ENCODE measurements at places on chromosomes 2 and 18. TPM values are rescaled to one million over a fixed set of nuclear protein-coding genes. Genes with fewer than 3 reads are reported as not detected.

- H3K36me3 ChIP-seq: no peaks in the 10 kb centered on the region
- DNase-seq: no peak
Observed at GRCh38 chr2:96427917-96428316, 77.2 kb downstream of the NEURL3 start.

DNA sequence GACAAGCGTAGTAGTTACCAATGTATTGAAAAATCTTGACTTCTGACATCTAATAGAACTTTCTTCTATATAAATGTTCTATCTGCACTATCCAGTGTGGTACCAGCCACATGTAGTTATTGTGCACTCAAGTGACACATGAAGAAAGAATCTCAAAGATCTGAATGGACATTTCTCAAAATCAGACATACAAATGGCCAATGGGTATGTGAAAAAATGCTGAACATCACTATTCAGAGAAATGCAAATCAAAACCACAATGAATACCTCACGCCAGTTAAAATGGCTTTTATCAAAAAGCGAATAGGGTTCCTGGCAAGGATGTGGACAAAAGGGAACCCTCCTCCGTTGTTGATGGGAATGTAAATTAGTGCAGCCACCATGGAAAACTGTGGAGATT lies 37.5 kb upstream of the SMCHD1 start:
- no peak for DNase-seq
- H3K27ac ChIP-seq: no peak overlapping the region
- H3K36me3 ChIP-seq: no peaks in the 10 kb centered on the region
- no peak overlapping the region for H3K4me3 ChIP-seq

MYO1B gene
- 16.3 TPM for total RNA-seq

GRCh38 chr18:5771343-5771742 lies 124.0 kb downstream of the TMEM200C start:
- no peak for DNase-seq
- no peak overlapping the region for H3K27ac ChIP-seq
- no peaks in the 10 kb centered on the region for H3K4me1 ChIP-seq
- no peak overlapping the region for H3K4me3 ChIP-seq
- no peaks in the 10 kb centered on the region for H3K36me3 ChIP-seq

- no peak overlapping the region for H3K4me3 ChIP-seq
- H3K27me3 ChIP-seq: no peaks in the 10 kb centered on the region
- H3K36me3 ChIP-seq: no peaks in the 10 kb centered on the region
- no peak overlapping the region for H3K27ac ChIP-seq
Observed at GRCh38 chr18:27763936-27764335, 413.0 kb downstream of the CDH2 start.

DNA sequence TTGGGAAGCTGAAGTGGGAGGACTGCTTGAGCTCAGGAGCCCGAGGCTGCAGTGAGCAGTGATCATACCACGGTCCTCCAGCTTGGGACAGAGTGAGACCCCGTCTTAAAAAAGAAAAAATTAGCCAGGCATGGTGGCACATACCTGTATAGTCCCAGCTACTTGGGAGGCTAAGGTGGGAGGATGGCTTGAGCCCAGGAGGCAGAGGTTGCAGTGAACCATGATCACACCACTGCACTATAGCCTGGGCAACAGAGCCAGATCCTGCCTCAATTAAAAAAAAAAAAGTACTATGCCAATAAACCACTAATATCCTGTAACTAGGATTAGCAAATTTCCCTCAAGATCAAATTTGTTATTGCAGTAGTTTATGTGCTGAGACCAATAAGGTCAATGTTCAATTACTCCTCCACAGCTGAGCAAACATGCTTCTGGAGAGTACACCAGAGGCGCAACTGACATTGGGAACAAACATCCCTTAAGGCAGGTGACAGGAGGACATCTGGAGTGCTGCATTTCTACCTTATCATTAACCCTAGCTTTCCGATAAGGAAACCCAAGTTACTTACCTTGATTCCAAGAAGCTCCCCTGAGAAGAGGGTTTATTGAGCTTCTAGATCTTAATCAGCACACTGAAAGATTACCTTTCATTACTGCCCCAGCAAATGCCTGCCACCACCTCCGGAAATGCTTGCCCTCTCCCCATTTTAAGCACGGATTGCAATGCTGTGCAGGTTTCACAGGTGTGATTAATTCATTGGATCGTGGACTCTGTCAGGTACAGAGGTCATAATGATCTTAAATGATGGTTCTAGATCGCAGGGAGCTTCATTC lies 26.2 kb downstream of the MGAT4A start:
- no peak for DNase-seq
- H3K27ac ChIP-seq: no peak overlapping the region
- H3K27me3 ChIP-seq: no peaks in the 10 kb centered on the region
- H3K4me3 ChIP-seq: no peak overlapping the region

DNA sequence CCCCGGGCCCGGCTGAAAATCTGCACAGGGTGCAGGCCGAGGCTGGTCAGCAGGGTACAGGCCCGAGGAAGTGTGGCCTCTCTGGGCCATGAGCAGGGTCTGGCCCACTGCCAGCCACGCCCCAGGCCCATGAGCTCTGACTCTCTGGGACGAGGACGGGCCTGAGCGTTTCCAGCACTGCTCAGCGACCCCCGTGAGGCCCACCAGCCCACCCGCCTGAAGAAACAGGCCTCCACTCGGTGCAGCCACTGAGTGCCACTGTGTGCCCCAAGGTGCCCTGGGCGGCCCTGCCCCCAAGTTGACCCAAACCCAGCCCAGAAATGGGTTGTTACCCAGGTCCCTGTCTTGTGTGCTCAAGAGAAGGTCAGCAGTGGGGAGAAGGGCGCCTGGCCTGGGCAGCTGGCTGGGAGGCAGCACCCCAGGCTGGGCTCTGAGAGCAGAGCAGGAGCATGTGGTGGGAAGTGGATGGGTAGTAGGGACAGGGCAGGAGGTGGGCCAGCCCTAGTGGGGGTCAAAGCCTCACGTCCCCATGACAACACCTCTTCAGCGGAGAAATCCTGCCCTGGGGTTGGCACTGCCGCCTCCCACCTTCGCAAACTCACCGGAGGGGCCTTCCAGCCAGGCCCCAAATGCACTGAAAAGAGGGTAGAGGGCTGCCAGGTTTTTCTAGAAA lies 2.1 kb upstream of the SNED1 start:
- H3K27ac ChIP-seq: no peak overlapping the region
- H3K27me3 ChIP-seq: no peaks in the 10 kb centered on the region
- peaks cover 26% of the 10 kb centered on the region for H3K4me1 ChIP-seq
- peak; percentile 63 for DNase-seq
- no peak overlapping the region for H3K4me3 ChIP-seq

IL36A gene
- total RNA-seq: not detected

CYB5A gene
- total RNA-seq: 319 TPM

DNA sequence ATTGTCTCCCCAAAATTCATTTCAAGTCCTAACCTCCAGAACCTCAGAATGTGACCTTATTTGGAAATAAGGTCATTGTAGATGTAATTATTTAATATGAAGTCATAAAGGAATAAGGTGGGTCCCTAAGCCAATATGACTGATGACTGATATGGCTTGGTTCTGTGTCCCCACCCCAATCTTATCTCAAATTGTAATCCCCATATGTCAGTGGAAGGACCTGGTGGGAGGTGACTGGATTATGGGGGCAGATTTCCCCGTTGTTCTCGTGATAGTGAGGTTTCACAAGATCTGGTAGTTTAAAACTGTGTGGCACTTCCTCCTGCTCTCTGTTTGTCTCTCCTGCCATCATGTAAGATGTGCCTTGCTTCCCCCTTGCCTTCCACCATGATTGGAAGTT lies 43.0 kb upstream of the BCL11A start:
- no peaks in the 10 kb centered on the region for H3K27me3 ChIP-seq
- no peaks in the 10 kb centered on the region for H3K4me1 ChIP-seq
- no peak for DNase-seq

GRCh38 chr18:6743999-6744398 lies 14.5 kb downstream of the ARHGAP28 start:
- H3K27me3 ChIP-seq: no peaks in the 10 kb centered on the region
- H3K27ac ChIP-seq: no peak overlapping the region
- H3K36me3 ChIP-seq: no peaks in the 10 kb centered on the region

CRYBA2 gene
- total RNA-seq: not detected

DNA sequence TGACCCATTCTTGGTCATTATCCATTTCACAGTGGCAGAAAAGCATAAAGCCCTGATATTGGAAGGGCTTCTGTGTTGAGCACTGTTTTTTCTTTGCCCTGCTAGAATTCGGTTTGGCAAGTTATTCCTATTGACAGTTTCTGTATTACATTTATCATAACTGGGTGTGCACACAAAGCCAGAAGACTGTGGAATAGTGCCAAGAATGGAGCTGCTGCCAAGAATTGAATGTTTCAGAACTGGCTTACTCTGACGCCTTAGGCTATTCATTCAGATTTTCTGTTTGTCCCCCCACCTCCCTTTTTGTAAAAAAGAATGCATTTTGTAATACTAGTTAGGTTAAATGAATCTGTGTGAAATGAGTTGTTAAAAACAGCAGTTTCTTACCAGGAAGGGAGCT lies 12.7 kb downstream of the KDM3A start:
- no peak for DNase-seq
- peaks cover 22% of the 10 kb centered on the region for H3K4me1 ChIP-seq
- peak overlapping the region; percentile 19 for H3K27ac ChIP-seq

DNA sequence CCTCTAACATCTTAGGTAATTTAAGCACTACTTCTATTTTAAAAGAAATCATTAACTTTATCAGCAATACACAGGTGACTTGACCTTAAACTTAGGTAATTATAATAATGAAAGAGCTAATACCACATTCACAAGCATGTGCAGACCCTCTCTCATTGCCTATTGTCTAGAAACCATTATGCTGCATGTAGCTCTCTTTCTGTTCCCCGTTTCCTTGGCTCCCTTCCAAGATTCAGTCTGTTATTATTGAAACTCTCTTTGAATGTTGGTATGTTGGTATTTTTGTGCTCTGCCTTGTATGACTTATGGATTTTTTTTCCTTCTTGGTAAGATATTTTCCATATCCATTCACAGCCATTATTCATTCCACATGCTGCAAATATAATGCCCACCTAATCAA lies 201.2 kb downstream of the CDCA7 start:
- no peaks in the 10 kb centered on the region for H3K27me3 ChIP-seq
- H3K4me1 ChIP-seq: no peaks in the 10 kb centered on the region
- H3K4me3 ChIP-seq: no peak overlapping the region
- H3K27ac ChIP-seq: no peak overlapping the region

GRCh38 chr2:2902547-2903281 lies 474.9 kb downstream of the EIPR1 start:
- H3K36me3 ChIP-seq: no peaks in the 10 kb centered on the region
- no peak overlapping the region for H3K27ac ChIP-seq
- H3K4me3 ChIP-seq: no peak overlapping the region
- no peaks in the 10 kb centered on the region for H3K4me1 ChIP-seq
- H3K27me3 ChIP-seq: no peaks in the 10 kb centered on the region

GRCh38 chr2:218829868-218830451 lies 1.6 kb downstream of the PRKAG3 start:
- no peak overlapping the region for H3K4me3 ChIP-seq
- H3K4me1 ChIP-seq: no peaks in the 10 kb centered on the region
- no peak for DNase-seq
- no peak overlapping the region for H3K27ac ChIP-seq
- H3K36me3 ChIP-seq: no peaks in the 10 kb centered on the region

DNA sequence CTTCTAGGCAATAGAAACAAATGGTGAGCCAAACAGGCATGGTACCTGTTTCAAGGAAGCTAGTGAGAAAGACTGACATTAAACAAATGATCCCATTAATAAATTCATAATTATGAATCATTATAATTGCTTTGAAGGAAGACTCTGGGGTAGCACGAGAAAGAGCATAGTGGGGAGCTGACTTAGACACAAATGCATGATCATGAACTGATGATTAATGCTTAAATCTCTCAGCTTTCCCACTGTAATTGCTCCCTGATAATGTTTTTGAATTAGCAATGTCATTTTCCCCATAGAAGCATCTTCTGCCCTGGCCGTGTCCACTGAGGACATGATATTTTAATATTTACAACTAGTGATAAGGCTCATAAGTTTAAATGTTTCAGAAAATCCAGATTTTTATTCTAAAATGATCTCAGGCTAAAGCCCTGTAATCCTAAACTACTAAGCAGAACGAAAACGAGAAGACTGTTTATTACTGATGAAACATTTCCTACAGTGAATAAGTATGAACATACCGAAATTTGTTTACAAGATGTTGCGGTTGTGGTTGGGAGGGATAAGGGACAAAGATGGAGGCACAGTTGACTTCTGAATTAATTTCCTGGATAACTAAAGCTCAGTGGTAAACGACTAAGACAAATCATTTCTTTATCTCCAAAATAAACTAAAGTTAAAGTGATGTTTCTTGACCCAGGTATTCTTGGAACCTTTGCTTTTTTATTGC lies 47.3 kb upstream of the TACR1 start:
- no peak overlapping the region for H3K4me3 ChIP-seq
- no peak for DNase-seq
- H3K27me3 ChIP-seq: no peaks in the 10 kb centered on the region
- no peak overlapping the region for H3K27ac ChIP-seq

- H3K27ac ChIP-seq: no peak overlapping the region
- H3K36me3 ChIP-seq: no peaks in the 10 kb centered on the region
- no peaks in the 10 kb centered on the region for H3K4me1 ChIP-seq
- no peak overlapping the region for H3K4me3 ChIP-seq
- no peak for DNase-seq
- no peaks in the 10 kb centered on the region for H3K27me3 ChIP-seq
Observed at GRCh38 chr2:164141271-164141670, 405.5 kb upstream of the FIGN start.

Data from sigmoid colon (tissue), 7 donors.